Activated CD4-positive, CD25-positive, alpha-beta regulatory T cell treated with anti-CD3 and anti-CD28 coated beads, Interleukin-2, amount 50 U/mL, for 72 hours (primary cell): ENCODE measurements at places on chromosomes 11 and 22.

DNA sequence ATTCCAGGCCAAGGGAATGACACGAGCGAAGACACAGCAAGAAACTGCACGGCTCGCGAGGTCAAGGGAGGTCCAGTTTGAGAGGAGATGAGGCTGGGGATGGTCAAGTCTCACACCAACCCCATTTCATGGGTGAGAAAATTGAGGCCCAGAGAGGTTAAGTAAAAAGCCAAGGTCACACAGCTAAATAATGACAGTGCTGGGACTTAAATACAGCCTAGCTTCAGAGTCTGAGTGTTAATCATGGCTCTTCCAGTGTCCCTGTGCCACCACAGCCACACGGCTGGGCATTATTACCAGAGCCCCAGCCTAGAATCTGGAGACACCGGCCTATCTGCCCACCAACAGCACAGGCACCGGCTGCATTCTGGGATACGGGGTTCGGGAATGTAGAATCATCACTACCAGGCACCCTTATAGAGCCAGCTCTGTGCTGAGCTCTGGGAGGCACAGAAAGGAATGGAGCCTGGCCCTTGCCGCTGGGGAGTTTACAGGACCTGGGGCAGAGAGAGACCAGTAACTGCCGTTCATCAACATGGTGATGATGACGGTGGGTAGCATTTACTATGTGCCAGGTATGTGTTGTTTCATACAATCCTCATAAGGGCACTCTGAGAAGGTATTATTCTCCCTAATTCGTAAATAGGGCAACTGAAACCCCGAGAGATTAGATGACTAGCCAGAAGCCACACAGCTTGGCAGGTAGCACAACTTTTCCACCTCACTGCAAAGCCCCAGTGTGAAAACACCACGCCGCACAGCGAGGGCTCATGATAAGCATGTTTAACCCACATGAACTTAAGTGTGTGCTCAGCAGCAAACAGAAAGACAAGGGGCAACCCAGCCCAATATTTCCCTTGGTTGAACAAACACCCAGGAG is 51.8 kb downstream of the CD6 start:
- no peak for DNase-seq

- DNase-seq = no peak
Measured at GRCh38 chr11:57903441-57904123, 120.1 kb upstream of the OR9Q1 start.

GRCh38 chr11:9151631-9152030 is 60.2 kb upstream of the SCUBE2 start:
- no peak for DNase-seq

DNA sequence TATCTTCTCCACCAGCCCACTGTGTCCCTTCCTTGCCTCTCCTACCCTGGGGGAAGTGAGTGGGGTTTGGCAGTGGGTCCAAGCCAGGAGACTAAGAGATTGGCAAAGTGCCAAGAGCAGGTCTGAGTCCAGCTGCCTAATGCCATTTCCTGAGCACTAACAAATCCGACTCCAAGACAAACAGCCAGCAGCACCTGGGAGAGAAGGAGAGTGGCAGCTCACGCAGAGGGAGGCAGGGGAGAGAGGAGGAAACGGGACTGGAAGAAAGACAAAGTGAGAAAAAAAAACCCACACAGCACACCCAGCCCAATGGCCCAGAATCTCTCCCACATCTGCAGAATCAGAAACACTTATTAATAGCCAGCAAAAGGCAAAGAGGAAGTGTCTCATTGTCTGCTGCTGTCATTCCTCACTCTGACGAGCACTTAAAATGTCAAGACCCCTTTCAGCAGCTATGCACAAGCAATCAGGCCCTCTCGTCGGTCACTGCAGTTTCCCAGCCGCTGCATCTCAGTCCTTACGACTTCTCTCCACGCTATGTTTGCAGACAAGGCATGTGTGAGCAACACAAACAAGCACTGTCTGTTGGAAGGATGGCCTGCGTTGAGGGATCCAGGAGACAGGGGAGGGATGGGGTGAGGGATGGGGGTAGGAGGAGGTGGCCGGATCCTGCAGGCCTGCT is 558.4 kb upstream of the CADM1 start:
- DNase-seq = no peak

- no peak for DNase-seq
Measured at GRCh38 chr22:40368016-40368415, 2.4 kb upstream of the SGSM3 start.

DNA sequence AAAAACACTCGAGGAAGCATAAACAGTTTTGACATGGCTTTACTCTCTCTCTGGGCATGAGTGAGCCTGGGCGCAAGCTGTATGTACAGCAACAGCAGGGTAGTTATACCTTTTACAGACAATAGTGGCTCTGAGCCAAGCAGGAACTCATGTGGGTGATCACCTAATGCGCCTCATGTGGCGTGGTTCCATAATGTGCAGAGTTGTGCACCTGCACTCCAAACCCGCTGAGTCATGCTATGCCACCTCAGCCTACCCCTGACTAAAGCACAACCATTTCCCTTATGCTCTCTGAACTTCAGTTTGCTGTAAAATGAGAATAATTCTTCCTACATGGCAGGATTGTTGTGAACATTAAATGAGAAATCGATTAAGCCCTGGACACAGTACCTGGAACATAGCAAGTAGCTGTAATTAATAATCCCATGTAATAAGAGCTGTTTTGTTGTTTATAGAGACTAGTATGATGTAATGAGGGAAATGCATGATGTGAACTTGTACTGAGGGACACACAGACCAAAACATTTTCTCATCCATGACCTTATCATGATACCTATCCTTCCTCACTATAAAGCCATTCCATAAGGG is 71.6 kb downstream of the CCDC34 start:
- no peak for DNase-seq

- DNase-seq = no peak
Measured at GRCh38 chr11:83057721-83058120, 14.0 kb downstream of the RAB30 start.

GRCh38 chr11:78642979-78643675 is 68.5 kb upstream of the NARS2 start:
- no peak for DNase-seq

DNA sequence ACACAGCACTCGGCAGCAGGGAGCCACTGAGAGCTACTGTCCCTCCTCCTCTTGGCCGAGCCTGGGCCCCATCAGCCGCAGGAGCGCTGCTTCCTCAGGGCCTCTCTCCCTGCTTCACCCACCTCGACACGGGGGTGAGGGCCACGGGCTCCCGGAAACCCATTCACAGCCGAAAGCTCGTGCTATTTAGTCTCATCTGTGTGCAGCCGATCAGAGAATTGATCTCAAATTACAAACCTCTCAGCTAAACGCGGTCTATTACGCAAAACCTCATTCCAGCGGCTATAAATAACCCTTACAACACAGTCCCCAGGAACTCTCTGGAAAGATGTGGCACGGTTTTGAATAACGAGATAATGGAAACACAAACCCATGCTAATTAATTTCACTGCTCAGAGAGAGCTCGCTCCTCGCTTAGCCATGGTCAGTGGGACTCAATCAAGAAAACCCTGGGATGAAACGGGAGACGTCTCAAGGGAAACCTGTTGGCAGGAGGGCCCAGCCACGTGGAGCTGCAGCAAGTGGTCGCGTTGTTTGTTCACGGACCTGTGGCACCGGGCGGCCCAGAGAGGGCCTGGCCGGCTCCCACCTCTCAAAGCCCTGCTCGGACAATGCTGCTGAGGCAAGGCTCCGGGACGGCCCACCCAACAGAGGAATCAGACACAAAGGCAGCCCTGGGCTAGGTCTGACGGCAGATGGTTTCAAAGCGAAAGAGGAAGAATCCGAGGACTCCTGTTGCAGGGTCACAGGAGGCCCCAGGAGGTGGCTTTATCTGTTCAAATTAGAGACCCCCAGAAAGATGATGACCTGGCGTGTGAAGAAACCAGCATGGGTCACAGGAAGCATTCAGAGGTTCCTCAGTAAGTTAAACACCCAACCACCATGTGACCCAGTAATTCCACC is 210.5 kb downstream of the CTTN start:
- DNase-seq = no peak

DNA sequence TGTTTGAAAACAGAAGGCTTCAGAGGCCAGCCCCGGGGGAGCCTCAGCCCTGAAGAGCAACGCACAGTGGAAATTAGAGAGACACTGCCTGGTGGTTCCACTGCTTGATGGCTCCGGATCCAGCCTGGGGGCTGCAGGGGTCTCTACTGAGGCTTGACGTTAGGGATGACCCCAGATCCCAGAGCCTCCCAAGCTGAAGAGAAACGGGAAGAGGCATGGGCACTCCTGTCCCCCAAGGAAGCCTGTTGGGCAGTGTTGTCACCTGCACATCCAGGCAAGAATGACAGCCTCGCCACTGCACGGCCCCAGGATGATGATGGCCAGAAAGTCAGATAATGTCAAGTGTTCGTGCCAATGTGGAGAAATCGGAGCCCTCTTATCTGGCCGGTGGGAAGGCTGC is 56.8 kb upstream of the FGF3 start:
- peak; percentile 7 for DNase-seq

DNA sequence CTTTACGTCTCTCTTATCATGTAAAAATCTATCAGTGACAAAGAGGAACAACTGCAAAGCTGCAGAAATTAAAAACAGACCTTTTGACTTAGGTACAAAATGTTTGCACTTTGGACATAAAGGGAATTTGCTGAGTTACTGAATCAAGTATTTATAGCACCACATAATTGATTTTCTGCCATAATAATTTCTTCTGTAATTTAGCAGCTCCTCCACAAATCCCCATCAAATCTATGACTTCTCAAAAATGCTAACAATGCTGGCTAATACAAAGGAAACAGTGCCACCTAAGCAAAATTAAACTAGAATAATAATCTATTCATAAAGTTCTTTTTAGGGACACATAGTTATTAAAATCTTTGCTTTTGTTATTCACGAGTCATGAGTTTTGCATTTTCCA is 215.1 kb downstream of the SWAP70 start:
- no peak for DNase-seq

- DNase-seq = no peak
Measured at GRCh38 chr11:107136892-107137291, 118.6 kb upstream of the GUCY1A2 start.

DNA sequence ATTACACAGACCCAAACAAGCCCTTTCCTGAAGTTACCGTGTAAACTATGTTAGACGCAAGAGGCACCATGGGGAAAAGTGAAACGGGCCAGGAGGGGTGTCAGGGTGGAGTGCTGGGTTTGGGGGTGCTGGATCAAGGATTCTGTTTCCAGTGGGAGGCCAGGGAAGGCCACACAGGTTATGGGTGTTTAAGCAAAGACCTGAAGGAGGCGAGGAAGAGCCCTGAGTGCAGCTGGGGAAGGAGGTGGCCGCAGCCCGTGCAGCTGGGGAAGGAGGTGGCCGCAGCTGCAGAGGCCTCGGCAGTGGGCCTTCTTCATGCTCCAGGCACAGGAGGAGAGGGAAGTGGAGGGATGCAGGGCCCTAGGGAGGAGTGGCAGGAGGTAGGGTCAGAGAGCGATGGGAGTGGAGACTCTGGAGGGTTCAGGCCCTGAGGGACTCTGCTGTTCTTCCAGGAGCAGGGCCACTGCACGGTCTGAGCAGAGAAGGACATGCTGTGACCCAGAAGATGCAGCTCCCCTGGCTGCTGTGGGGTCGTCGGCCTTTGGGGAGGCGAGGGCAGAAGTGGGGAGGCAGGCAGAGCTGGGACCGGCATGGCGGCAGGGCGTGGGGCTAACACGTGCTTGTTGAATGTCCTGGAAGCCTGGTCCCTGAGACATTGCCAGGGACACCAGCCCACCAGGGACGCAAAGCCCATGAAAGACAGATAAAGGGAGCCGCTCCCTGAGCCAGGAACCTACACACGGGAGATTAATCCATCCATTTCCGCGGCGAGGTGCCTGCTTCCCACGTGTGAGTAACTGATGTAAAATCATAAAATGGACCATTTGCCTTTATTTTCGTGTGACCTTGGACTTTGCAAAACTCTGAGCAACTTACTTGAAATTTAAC is 1049.1 kb downstream of the BRD1 start:
- no peak for DNase-seq

DNA sequence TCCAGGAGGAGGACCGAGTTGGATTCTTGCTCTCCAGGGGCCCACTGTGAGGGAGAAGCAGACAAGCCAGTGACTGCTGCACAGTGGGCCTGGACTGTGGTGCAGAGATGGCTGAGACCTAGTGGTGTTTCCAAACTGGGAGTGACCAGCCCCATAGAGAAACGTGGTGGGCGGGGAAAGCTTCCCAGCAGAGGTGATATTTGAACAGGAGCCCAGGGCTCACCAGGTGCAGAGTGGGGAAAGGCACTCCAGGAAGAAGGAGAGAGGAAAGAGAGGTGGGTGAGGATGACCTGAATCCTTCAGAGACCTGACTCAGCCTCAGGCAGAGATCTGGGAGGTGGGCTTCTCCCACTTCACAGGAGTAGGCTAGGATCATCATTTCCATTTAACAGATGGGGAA is 52.1 kb upstream of the RASD2 start:
- no peak for DNase-seq

DNA sequence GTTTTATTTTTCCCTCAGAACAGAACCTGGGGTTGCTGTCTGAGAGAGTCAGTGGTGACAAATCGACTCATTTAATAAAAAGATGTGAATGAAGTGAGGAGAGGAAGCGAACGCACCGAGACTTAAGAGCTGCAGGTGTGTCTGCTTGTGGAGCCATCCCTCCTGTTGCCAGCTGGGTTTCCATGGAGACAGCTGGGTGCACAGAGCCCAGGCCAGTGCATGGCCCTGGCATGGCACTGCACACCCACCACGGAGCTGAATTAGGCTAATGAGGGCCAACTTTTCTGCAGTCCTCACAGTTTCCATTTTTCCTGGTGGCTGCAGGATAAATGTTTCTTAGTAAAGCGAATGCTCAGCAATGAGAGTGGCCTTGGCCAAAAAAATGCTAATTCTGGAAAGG is 750.2 kb downstream of the OPCML start:
- no peak for DNase-seq
